Activated CD8-positive, alpha-beta memory T cell treated with anti-CD3 and anti-CD28 coated beads for 48 hours (primary cell): ENCODE measurements at places on chromosomes 6 and 20.

GRCh38 chr20:17344790-17345189 is 118.0 kb downstream of the PCSK2 start:
- no peak for DNase-seq

GRCh38 chr6:38801305-38801704 is 86.2 kb downstream of the DNAH8 start:
- DNase-seq = no peak

DNA sequence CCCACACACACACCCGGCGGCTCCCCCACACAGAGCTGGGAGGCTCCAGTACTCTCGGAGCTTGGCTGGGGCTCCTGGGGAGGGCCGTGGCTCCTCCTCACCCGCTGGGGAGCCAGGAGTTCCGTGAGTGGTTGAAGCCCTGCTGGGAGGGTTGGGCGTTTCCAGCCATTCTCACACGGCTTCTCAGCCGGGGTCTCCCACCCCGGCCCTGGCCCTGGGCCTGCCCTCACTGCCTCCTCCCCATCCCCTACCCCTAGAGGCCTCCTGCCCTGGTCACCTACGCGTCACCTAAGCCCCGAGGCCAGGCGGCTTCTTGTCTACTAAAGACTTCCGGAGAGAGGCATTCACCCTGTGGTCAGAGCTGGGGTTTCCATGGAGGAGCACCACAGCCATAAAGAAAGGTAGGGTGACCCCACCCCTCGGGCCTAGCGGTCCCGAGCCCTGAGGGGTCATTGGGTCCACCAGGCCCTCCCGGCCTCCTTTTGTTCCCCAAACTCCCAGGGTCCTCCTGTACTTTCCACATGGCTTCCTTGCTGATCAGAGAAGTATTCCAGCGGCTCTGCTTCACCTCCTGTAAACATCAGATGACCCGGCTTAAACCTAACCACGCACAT is 99.3 kb downstream of the TTLL2 start:
- DNase-seq = no peak

GRCh38 chr6:43944908-43945767 is 175.1 kb downstream of the VEGFA start:
- DNase-seq = no peak

DNA sequence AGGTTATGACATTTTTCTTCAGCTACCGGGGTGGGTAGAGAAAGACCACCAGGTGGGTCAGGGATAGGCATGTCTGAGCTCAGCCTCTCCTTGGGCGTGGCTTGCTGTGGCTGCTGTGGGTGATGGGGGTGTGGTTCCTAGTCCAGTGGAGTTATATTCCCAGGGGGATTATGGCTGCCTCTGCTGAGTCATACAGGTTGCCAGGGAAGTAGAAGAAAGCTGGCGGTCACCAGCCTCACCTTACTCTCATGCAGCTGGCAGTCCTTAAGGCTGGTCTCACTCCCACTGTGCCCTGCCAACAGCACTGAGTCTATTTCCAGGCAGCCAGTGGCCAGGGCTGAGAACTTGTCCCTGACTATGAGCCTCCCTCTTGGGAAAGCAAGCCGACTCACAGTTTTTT is 130.0 kb downstream of the SCP2D1 start:
- DNase-seq = no peak

- DNase-seq = no peak
Measured at GRCh38 chr6:107129370-107129925, 14.1 kb upstream of the BEND3 start.

GRCh38 chr6:140806431-140806830 is 1326.3 kb upstream of the GJE1 start:
- no peak for DNase-seq

- DNase-seq = no peak
Measured at GRCh38 chr20:53180928-53181362, 208.8 kb downstream of the TSHZ2 start.

GRCh38 chr6:167825332-167826229 is 1.1 kb upstream of the AFDN start:
- DNase-seq = no peak

DNA sequence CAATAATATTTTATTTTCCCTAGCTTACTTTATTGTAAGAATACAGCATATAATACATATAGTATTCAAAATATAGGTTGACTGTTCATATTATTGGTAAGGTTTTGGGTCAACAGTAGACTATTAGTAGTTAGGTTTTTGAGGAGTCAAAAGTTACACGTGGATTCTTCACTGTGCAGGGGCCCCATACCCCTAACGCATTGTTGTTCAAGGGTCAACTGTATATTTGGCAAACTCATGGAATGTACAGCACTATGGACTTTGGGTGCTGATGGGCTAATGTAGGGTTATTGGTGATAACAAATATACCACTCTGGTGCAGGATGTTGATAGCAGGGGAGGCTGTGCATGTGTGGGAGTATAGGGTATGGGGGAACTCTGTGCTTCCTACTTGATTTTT is 397.2 kb downstream of the BCKDHB start:
- DNase-seq = no peak

GRCh38 chr6:105667056-105667455 is 264.2 kb upstream of the PREP start:
- no peak for DNase-seq

GRCh38 chr6:41336824-41337223 is 1.4 kb downstream of the NCR2 start:
- DNase-seq = no peak
